ENCODE measurements at places on chromosomes 5 and 9. TPM values are rescaled to one million over a fixed set of nuclear protein-coding genes. Genes with fewer than 3 reads are reported as not detected.

- no peak for DNase-seq
These were observed 4.1 kb upstream of the C5orf63 start for GRCh38 chr5:127077366-127077765.

SNCAIP gene
- 26.1 TPM for polyA plus RNA-seq

SKP1 gene
- 766 TPM for polyA plus RNA-seq

POU4F3 gene
- 0.13 TPM for polyA plus RNA-seq

- no peak for DNase-seq
These were observed 504.4 kb upstream of the WWC1 start for GRCh38 chr5:167786871-167787578.

DNA sequence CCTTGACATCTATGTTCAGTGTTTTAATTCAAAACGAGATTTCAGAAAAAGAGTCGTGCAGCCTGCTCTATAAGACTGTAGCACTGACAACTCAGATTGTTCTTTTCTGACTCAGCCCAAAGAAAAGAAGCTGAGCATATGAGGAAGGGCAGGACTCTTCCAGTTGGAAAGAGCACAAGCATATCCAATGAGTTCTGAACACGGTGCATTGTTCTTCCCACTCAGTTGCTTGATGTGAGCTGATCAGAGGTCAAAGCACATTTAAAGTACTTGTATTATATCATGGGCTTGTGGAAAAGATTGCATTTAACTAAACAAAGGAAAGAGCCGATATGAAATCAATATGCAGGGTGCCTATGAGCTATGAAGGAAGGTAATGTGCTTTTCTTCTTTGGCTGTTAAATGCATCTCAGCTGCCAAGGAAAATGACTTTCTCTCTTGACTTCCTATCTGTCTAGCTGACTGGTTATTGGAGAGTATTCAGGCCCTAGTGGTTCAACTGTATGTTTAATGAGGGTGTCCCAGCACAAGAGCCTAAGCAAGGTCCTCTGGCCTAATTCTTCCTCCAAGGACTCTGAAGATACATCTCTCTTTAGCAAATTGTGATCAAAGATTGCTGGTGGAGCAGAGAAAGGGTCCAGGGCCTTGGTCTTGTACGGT, 226.6 kb upstream of the PPP1R2B start:
- DNase-seq: no peak

WNK2 gene
- 28.5 TPM for polyA plus RNA-seq

- no peak for DNase-seq
These were observed 30.1 kb upstream of the AUH start for GRCh38 chr9:91391818-91392217.

DNA sequence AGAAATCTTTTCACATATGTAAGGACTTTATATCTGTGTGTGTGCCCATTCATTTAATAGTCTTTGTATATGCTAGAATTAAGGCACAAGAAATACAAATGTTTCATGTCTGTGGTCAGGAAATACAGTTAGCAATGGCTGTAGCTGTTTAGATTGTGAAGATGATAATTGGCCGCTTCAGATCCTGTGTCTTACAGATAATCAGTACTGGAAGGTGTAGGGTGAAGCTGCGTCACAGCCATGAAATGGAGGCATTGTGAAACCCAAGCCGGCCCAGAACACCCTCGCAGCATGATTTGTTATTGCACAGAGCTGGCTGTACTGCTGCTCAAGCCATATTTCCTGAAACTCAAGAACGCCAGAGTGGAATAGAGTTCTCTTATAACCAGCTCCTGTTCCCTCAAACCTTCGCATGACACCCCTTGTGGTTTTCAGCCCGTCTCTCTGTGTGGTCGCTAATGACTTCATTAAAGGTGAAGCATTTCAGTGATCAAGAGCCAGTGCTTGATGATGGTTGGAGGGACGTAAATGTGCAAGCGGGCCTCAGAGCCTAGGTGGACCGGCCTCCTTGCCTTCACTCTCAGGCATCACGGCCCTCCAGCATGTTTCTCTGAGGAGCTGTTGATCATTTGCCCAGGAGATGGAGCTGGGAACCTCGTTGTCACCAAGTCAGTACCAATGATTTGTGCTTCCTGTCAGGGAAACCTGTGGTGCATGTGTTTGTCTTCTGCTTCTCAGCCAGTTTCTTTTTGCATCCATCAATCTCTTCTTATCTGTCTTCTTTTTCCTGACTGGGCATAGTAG, 80.1 kb downstream of the F2RL2 start:
- DNase-seq: no peak

- DNase-seq: no peak
These were observed 9.2 kb upstream of the SLC12A7 start for GRCh38 chr5:1121044-1121443.

DNA sequence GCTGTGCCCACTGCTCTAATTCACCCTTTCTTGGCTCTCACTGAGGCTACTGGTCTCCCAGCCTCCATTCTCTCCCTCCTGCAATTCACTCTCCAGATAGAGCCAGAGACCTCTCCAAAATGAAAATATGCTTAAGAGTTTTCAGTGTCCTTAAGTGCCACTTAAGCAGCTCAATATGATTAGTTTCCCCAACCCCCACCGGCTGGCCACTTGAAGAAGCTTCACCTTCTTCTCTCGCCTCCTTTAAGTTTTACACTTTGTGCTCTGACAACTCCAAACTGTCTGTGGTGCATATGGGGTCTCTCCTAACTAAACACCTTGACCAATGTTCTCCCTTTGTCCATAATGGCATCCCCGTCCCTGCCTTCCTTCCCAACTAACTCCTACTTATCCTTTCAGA, 53.4 kb downstream of the CDK5RAP2 start:
- DNase-seq: no peak

LVRN gene
- polyA plus RNA-seq: 3.0 TPM

PLEKHG4B gene
- polyA plus RNA-seq: 15.0 TPM

ELAVL2 gene
- 5.0 TPM for polyA plus RNA-seq

IFNA13 gene
- polyA plus RNA-seq: not detected

FST gene
- polyA plus RNA-seq: 34.1 TPM

DNA sequence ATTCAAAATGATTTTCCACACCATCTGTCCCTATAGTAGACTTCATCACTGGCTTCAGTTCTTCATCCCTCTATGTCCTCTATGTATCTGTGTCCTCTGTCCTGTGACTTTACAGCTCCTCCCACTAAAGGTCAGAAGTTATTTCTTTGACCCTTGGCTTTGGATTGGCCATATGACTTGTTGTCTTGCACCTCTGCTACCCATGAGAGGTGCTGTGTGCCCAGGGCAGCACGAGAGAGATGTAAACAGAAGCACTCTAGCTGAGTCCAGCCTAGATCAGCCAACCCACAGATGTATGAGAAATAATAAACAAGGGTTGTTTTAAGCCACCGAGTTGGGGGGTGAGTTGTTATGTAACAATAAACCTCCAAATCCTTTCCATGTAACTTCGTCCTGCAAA, 63.4 kb upstream of the ENTREP1 start:
- DNase-seq: no peak

SLC2A6 gene
- 1.0 TPM for polyA plus RNA-seq

DNA sequence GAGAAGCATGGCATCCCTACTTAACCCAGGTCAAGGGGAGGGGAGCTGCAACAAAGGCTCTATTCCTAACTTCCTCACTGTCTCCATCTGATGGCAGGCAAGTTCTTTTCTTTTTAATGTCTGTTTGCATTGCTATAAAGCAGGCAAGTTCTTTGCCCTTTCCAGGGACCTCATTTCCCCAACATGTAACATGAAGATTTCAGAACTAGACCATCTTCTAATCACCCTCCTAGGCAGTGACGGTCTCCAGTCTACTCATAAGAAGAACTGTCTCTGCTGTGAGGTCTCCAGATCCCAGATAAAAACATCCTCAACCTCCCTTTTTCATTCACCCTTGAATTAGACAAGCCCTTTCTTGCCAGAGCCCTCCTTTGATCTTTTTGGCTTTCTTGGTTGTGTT, 42.1 kb downstream of the PPP1R2B start:
- no peak for DNase-seq

GRCh38 chr5:75640826-75641225, 29.6 kb downstream of the ANKDD1B start:
- DNase-seq: no peak

DNA sequence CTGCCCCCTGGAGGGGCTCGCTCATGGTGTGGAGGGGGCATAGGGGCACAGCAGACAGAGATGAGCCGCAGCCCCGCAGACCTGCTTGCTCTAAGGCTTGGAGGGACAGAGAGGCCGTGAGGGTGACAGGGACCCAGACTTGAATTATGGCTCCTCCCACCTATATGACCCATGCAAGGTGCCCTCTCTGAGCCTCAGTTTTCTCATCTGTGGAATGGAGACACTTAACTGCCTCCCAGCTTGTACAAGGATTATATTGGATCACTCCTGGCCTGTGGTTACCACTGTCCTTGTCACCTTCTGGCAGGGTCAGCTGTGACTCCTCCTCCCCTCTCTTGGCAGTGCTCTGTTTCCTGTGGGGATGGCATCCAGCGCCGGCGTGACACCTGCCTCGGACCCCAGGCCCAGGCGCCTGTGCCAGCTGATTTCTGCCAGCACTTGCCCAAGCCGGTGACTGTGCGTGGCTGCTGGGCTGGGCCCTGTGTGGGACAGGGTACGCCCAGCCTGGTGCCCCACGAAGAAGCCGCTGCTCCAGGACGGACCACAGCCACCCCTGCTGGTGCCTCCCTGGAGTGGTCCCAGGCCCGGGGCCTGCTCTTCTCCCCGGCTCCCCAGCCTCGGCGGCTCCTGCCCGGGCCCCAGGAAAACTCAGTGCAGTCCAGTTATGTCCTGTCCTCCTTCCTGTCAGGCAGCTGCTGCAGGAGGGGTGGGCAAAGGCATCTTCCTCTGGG, 4.7 kb upstream of the CACFD1 start:
- DNase-seq: no peak

FCN1 gene
- polyA plus RNA-seq: 0.83 TPM

GRCh38 chr5:147168578-147169327, 66.1 kb upstream of the STK32A start:
- DNase-seq: no peak

ACTBL2 gene
- polyA plus RNA-seq: not detected

MTMR12 gene
- polyA plus RNA-seq: 38.4 TPM

DNA sequence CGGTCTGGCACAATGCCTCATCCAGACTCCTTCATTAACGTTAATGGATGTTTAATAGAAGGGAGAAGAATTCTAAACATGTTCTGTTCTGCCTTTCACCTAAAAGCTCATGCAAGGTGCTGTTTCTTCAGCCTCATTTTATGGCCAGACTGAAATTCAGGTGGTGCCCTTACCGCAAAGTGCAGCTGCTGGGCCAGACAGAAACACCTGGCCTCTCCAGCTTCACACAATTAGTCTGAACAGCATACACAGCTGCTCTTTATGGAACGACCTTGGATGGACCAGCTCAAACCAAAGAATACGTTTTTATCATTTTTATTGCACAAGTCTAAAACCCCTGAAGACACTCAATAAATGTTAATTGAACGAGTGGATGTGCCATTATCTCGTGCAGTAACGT, 4.6 kb downstream of the SNCAIP start:
- no peak for DNase-seq

CAVIN4 gene
- polyA plus RNA-seq: 5.5 TPM

GRCh38 chr9:69981686-69982445, 61.8 kb upstream of the MAMDC2 start:
- peak; percentile 29 for DNase-seq

IL5 gene
- 0.53 TPM for polyA plus RNA-seq

TAS2R1 gene
- polyA plus RNA-seq: 0.42 TPM
